Naive thymus-derived CD8-positive, alpha-beta T cell (primary cell): ENCODE measurements at places on chromosomes 2 and 18. TPM values are rescaled to one million over a fixed set of nuclear protein-coding genes. Genes with fewer than 3 reads are reported as not detected.

HADHA gene
- 98.9 TPM for total RNA-seq

TLX2 gene
- total RNA-seq = not detected

CCDC74B gene
- not detected for total RNA-seq

C2orf80 gene
- total RNA-seq = not detected

- DNase-seq = no peak
Observed at GRCh38 chr2:68466778-68467076, 367 bp downstream of the FBXO48 start.

GRCh38 chr2:16005816-16006536 is 65.6 kb downstream of the MYCN start:
- DNase-seq = no peak

- no peak for DNase-seq
Observed at GRCh38 chr2:66171530-66171929, 263.4 kb upstream of the MEIS1 start.

DNA sequence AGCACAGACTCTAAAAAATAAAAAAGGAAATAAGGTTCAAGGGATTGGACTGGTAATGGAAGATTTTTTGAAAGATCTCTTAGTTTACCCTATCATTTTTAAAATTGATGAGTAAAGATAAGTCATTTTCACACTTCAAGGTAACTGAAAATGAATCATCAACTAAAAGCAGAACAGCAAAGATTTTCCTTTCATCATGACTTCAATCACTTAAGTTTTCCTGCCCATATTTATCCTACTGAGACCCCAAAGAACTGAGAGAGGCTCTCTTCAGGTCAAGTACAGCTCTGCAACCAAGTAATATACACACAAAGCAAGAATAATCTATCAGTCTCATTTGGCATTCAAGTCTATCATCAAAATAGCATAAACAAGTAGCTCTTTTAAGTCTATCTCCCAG is 540.7 kb downstream of the METTL4 start:
- DNase-seq = no peak

GRCh38 chr18:69399253-69399652 is 1.4 kb upstream of the DOK6 start:
- no peak for DNase-seq
